ENCODE measurements at places on chromosomes 13 and 19. TPM values are rescaled to one million over a fixed set of nuclear protein-coding genes. Genes with fewer than 3 reads are reported as not detected.

DNA sequence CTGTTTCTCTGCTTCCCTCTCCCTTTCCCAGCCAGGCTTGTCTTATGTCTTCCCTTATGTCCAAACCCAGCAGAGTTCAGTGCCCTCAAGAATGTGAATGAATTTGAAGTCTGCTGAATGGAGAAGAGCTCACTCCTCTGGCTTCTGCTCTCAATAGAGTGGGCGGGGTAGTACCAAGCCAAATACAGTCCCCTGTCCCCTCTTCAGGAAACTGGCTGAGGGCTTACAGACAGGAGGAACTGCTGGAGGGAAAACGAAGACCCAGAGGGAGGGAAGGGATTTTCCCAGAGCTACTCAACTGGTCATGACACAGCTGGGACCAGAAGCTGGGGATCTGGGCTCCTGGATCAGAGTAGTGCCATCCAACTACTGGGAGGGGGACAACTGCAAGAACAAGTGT is 32.9 kb upstream of the POU2F2 start:
- no peak for DNase-seq

GRCh38 chr13:65865206-65865605 is 1364.9 kb downstream of the PCDH9 start:
- no peak for DNase-seq

- no peak for DNase-seq
These were observed 1158.0 kb downstream of the EFNB2 start for GRCh38 chr13:105377452-105377851.

DNA sequence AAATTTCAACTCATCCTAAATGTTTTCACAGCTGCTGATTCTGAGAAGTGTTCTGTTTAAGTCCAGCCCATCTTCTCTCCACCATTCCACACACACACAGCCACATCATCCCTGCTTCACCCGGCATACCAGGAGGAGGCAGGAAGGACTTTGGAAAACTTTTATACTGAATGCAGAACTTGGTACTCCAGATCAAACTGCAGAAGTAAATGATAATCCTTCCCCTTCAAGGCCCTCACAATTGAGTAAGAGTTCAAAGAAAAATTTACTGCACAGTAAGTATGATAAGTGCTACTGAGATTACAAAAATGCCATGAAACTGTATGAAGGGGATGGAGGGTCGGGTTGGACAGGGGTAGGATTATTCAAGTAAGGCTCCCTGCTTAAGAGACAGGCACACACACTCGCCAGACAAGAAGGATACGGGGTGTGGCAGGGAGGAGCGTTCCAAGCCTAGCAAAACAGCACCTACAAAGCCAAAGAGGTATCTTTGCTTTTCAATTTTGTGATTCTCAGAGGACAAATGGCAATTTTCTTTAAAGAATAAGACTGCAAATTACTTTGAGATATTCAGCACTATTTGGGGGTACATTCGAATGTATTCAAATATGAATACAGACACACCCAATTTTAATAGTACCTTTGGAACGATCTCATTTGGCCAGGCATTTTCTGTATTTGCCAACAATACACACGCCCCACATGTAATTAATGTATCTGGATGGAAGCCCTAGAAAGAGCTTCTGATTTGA is 2.5 kb downstream of the USP12 start:
- DNase-seq = no peak

DNA sequence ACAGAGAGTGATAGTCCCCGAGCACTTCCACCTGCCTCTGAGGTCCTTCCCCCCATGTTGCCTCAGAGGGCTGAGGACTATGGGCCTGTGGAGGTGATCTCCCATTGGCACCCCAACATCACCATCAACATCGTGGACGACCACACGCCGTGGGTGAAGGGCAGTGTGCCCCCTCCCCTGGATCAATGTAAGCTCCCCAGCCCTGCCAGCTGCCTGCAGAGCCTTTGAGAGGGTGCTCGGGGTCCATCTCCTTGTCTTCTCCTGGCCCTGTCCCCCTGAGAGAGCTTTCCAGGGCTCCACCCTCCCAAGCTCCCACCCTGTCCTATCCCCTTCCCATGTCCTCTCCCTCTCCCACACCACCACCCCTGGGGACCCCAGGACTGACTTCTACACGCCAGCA is 14.9 kb upstream of the RELB start:
- no peak for DNase-seq

The FUT2 gene
- polyA plus RNA-seq = 0.06 TPM

The MEDAG gene
- polyA plus RNA-seq = 0.08 TPM

The ZNF560 gene
- 0.05 TPM for polyA plus RNA-seq

The SOX1 gene
- not detected for polyA plus RNA-seq

The CYP2F1 gene
- not detected for polyA plus RNA-seq
